ENCODE measurements at places on chromosomes 3 and 15.

GRCh38 chr3:31240466-31240865 is 292.3 kb upstream of the STT3B start:
- no peak for ATAC-seq

DNA sequence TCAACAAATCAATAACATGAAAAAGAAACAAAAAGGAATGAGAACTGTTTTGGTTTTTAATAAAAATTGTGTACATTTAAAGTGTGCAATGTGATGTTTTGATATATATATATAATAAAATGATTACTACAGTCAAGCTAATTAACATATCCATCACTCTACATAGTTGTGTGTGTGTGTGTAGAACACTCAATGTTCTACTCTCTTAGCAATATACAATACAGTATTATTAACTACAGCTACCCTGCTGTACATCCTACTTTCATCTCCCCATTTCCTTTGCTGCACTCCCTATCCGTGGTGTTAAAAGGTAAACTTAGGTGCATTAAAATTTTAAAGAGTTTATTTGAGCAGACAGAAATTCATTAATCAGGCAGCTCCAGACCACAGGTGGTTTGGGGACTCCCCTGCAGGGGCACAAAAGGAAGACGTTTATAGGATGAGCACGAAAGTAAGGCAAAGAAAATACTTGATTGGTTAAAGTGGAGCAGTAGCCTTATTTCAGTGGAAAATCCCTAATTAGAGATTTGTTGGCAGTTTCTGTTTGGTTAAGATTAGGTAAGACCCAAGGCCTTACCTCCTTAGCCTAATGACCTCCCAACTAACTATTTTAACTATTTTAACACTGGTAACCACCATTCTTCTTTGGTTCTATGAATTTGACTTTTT is 61.8 kb upstream of the SNRK start:
- no peak for ATAC-seq

DNA sequence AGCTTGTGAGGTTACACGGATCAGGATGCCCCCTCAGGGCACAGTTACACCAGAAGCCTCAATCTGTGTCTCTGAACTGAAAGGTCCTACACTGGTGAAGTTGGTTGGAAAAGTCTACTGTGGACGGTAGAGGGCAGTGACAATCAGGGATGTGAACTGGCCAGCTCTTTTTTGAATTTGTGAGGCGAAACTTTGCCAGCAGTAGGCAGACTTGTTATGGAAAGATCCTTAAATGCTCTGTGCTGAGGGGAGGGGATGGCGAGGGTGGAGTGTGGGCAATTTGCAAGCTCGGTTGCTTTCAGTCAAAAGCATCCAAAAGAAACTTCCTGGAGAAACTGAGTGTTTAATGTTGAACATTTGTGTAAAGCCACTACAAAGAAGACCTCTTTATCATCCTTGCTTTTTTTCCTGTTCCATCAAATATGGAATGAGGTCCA is 127.4 kb upstream of the ABHD17C start:
- ATAC-seq, result peak; percentile 98

- no peak for ATAC-seq
Measured at GRCh38 chr15:85828874-85829273, 34.1 kb upstream of the KLHL25 start.

DNA sequence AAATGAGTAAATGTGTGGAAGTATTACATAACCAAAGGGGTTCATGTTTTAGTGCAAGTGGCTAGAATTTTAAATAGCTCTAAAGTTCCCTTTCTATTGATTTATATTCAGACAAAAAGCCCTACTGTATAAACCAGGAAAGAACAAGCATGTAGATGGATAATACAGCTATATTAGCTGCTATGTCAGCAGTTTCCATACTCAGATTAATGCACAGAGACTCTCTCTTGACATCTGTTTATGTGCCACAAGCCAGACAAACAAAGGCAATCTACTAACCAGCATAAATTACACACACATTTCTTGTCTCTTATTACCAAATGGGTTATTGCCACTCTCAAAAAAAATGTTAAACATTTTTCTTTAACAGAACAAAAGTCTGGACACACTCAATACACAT is 760.1 kb upstream of the NECTIN3 start:
- no peak for ATAC-seq

DNA sequence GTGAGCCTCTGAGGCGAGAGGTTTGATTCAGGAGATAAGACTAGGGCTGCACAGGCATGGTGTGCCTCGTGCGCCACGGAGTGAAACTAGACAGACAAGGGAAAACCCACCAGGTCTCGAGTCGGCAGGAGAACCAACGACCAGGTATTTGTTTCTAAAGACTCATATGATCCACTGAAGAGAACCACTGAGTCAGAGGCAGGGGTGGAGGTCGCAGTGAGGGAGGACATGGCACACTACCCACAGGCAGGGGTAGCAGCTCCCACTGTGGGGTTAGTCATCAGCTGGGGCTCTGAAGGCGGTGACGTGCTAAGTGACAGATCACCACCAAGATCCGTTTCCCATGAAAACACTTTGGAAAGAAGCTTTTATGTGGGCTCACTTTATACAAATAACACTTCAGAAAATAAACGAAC is 45.7 kb downstream of the CHSY1 start:
- no peak for ATAC-seq

DNA sequence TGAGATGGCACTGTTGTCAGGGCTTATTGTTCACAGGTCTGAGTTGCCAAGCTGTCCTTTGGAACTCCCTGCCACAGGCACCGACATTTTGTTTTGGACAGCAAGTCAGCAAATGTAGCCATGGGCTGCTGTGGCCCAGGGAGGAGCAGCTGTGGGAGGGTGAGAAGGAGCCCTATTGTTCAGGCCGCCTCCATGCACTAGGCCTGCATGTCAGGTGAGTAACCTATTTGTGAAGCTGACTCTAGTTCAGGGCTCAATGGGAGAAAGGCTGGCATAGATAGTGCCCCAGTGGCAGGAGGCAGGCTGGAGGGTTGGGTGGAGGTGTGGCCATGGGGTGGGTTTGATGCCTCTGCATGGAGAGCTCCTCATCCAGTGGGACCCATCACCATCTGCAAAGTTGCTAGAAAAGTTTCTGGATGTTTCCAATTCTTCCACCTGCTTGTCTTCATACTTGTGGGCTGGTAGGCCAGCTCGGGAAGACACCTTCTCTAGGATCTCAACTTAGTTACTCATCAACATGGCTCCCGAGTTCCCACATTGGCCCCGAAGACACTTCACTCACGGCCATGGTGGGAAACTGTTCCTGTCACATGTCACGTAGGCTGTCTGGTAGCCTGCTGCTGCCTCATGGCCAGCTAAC is 19.5 kb downstream of the AMOTL2 start:
- no peak for ATAC-seq

DNA sequence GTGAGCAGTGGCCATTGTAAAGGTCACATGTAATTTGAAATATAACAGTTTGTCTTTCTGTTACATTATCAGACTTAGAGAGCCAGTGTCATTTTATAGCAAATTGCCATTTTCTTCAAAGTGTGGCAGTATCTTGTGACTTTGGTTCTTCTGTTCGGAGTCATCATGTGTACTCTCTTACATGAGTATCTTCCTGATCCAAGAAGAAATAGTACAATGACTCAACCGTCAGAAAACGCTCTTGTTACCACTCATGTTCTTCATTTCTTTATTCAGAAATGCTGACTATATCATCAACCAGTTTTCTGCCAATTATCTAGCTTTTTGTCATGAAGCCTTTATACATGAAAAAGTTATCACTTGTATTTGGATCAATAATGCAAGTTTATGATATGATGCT is 93.6 kb upstream of the CGNL1 start:
- ATAC-seq, result no peak

- no peak for ATAC-seq
Measured at GRCh38 chr15:69277316-69277715, 21.4 kb upstream of the PAQR5 start.

DNA sequence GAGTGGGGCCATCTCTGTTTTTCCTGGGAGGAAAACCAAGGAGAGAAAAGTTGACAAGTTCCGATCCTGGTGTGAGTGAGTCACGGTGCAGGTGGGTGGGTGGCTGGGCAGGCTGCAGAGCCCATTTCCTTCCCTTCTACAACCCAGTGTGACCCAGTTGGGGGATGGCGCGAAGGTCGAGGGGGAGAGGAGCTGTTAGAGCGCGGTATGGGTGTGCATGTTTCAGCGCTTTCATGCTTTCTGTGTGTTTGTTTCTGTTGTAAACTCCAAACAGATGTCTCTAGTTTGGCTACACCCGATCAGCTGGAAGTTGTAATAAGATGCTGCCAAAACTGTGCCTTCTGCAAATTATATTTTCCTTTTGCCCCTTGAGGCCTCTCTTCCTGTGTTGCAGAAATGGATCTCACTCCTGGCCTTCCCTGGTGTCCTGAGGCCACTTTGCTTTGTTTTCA is 3.8 kb downstream of the FAM43A start:
- ATAC-seq, result no peak

- no peak for ATAC-seq
Measured at GRCh38 chr3:48433472-48434118, 3.7 kb upstream of the PLXNB1 start.

DNA sequence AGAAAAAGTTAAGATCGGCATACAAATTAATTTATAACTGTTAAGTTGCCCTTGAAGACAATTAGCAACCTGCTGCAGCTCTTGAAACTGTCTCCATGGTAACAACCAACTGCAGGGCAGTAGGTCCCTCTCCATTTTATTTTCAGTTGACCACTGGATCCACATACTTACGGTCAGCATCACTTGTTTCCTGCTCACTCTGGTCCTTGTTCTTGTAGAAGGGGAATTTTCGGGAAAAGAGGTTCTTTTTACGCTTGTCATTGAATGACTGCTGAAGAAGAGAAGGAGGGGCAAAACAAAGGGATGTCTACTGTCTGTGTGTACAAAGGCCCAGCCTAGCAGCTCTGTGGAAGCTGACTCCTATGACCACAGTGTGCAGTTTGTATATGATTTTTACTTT is 46.8 kb upstream of the MELTF start:
- no peak for ATAC-seq
